Hindlimb muscle (tissue), 1 donor: ENCODE measurements at places on chromosomes 4 and X. TPM values are rescaled to one million over a fixed set of nuclear protein-coding genes. Genes with fewer than 3 reads are reported as not detected.

- DNase-seq, result no peak
Measured at GRCh38 chr4:73947239-73947985, 34.4 kb downstream of the PF4 start.

- DNase-seq, result no peak
Measured at GRCh38 chr4:171553961-171554360, 259.2 kb upstream of the GALNTL6 start.

DNA sequence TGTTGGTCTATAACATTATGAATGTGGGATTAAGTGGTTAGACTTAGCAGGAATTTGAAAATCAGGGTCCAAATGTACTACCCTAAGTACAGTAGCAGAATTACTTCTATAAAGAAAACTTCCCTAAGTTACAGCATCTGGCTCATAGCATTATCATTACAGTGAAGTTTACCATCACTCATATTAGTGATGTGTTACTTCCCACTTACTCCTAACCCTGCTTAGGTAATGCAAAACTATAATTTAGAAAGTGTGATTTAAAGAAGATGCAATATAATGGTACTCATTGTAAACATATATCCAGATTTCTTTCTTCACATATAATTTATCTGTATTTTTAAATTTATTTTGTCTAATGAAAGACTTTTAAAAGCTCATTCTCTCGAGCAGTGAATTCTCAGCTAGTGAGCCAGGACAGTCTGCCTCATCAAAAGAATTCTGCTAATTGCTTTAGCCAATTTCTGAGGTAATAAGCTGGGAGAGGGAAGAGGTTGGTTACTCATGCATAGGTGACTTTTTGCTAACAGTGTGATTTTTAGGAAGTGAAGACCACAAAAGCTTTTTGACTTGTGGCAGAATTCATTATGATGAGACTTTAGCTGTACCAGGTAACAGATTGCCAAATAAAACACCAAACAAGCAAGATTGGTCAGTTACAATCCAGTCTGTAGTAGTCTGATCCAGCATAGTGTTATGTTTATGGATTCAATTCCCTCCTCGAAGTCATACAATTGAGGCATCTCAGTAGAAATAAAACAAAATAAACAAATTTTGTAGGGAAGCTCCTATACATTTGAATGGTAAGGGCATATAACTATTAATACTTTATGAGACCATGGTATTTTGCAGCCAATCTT lies 21.0 kb downstream of the PLS3 start:
- no peak for DNase-seq

- no peak for DNase-seq
Measured at GRCh38 chrX:350534-351323, 32.1 kb upstream of the GTPBP6 start.

DNA sequence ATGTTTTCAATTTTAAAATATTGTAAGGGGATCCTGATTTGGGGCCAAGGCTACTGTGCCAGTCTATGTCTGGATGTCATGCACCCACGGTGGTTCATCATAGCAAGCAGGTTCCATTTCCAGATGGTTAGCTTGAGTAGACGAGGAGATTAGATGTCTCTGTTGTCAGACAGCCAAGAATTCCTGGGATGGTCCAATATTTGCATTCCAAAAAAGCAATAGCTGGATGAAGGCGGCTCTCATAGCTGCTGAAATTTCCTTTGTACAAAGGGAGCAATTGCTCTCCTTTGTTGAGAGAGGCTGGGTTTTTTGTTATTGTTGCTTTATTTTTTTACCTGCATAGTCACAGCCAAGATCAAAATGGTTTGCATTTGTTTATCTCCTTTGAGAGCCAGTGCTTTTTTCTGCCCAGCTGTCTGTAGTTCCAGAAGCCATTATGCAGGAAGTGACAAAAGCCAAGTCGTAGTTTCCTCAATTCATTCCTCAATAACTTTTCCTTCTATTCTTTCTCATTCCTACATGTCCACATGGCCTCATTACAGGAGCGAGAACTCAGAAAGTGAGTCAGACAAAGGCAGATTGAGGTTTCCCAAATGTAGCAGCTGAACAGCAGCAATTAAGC lies 107.9 kb downstream of the MMRN1 start:
- DNase-seq, result peak; percentile 2

DNA sequence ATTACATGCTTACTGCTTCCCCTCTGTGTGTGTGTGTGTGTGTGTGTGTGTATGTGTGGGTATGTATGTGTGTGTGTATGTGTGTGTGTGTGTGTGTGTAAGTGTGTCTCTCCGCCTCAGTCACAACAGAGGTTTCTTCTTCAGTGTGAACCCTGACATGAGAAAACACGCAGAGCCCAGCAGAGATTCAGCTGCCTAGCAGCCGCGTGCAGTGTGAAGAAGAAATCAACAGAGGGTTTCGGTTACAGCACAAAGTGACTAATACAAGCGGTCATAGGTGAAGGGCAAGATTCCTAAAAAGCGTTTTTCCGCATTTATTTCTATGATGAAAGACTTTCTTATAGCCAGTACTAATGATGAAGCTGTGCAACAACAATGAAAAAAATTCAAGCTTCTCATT lies 55.3 kb upstream of the ZFP42 start:
- DNase-seq, result no peak

DNA sequence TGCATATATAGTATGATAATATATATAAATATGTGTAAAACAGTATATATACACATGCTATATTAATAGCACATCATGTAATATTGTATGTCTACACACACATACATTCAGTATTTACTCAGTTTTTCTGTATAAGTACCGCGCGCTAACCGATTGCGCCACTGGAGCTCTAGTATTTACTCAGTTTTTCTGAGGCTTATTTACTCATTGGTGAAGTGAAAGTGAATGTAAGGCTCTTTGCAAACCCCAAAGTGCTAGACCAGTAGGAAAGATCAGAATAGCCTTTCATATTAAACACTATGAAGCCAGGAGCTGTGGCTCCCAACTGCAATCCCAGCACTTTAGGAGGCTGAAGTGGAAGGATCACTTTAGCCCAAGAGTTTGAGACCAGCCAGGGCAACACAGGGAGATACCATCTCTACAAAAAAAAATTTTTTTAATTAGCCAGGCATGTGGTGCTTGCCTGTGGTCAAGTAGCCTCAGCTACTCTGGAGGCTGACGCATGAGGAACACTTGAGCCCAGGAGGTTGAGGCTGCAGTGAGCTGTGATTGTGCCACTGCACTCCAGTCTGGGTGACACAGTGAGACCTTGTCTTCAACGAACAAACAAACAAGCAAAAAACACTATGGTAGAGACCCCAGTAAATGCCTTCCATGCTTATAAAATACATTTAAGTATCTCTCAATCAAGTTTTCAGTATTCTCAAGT lies 125.8 kb downstream of the KIT start:
- no peak for DNase-seq

GRCh38 chr4:55758570-55758969 lies 61.0 kb upstream of the EXOC1L start:
- DNase-seq, result no peak

GRCh38 chr4:140754918-140755773 lies 1.0 kb downstream of the TBC1D9 start:
- no peak for DNase-seq

DNA sequence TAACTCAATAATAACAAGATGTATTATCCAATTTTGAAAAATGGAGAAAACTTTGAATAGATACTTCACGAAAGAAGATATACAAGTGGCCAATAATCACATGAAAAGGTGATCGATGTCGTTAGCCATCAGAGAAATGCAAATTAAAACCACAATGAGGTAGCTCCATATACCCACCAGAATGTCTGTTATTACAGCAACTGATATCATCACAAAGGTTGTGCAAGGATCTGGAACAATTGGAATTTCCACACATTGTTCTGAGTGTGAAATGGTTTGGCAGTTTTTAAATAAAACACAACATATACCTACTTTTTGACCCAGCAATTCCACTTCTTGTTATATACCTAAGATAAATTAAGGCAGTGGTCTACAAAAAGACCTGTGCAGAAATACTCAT lies 71.7 kb downstream of the IRS4 start:
- no peak for DNase-seq

- no peak for DNase-seq
Measured at GRCh38 chrX:46624090-46624786, 50.7 kb downstream of the CHST7 start.

GRCh38 chrX:68989865-68990606 lies 161.2 kb downstream of the EFNB1 start:
- no peak for DNase-seq

- DNase-seq, result no peak
Measured at GRCh38 chr4:26867914-26868684, 7.5 kb downstream of the STIM2 start.

GRCh38 chrX:23861215-23861896 lies 46.4 kb downstream of the APOO start:
- DNase-seq, result no peak

- DNase-seq, result no peak
Measured at GRCh38 chrX:145178268-145178667, 69.0 kb upstream of the SPANXN1 start.

DNA sequence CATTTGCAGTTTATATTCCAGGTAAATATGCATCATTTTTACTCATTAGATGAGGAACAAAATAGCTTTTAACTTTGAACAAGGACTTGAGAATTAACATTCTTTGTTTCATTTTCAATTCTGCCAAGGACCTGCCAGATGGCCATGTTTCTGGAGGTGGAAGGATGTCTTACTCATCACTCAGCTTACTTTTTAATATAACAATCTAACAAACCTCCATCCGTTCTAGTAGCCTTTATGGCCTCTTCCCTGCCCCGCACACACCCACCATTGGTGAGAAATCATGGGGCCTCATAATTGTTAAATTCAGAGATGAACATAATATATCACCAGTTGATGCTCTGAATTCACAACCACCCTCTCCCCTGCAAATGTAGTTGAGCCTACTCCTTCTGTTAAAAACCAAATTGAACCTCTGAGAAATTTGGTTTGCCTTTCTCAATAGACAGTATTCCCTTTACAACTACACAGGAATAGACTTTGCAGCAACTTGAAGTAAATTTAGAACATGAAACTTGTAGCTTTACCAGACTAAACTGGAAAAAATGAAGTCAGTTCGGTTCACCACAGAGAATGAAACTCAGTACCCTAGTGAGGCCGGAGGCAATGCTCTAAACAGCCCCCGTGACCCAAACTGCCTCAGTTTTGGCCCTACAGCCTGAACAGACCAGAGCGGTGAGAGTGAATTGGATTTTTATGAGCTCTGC lies 50.1 kb upstream of the ACSL4 start:
- no peak for DNase-seq

DNA sequence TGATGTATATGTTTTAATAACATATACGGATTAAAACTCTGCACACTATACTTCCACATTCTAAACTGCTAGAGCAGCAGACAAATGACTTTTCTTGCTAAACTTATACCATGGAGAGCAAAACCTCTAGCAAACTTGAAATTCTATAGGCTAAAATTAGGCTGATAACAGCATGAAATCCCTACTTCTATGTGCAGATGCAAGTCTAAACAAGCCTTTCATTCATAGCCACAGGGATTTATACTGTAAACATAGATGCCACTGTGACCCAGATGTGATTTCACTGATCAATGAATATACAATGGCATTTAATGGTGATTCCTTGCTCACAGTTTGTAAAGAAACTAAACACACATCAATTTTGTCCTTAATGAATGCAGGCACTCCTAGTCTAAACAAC lies 151.0 kb downstream of the ANTXR2 start:
- DNase-seq, result no peak

GRCh38 chr4:150181536-150181935 lies 103.3 kb downstream of the DCLK2 start:
- DNase-seq, result peak; percentile 40

DNA sequence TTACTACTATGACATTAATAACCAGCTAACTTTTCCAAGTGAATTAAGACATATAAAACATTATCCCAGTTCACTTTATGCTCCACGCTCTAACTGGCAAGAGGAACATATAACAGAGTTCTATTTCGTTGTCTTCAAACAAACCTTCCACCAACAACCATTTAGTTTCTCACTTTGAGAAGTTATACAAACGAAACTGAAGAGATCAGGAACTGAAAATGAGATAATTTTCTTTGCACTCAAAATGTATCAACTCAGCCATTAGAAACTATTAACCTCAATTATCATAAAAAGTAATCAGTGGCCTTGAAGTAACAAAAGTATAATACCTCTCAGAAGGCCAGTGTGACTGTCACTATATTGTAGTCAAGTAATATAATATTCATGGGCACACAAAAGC lies 70.1 kb downstream of the CHM start:
- no peak for DNase-seq

GRCh38 chr4:133483600-133484246 lies 334.6 kb downstream of the PCDH10 start:
- DNase-seq, result no peak

DNA sequence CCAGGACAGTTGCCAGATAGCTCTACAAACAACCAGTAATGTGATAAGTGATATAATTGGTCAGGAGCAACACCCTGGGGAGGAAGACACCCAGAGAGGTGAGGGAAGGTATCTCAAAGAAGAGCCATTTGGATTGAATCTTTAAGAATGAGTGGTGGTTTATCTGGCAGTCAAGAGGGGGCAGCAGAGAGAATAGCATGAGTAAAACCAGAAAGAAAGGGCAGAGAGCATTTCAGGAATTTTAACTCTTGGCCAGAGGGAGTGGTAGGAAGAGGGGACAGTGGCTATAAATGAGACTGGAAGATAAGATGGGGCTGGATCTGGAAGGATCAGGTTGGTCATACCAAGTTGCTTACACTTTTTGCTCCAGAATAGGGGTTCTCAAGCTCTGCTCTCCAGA lies 5.9 kb upstream of the SEPTIN6 start:
- no peak for DNase-seq

DNA sequence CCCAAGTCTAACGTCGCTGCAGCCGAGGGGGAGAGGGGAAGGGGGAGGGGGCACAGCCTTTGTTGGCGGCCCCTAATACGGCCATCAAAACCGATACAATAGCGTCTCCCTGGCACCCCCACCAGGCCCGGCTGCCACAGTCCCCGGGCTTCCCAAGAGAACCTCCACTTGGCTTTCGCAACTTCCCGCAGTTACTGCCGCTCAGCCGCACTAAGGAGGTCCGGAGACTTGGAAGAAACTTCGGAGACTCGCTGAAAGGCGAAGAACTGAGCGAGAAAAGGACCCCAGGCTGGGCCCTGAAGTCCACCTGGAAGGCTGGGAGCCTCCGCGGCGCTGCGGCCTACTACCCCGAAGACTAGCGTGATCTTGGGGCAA lies 2.8 kb downstream of the NKX6-1 start:
- no peak for DNase-seq

The FATE1 gene
- polyA plus RNA-seq, result 3.9 TPM

The ADH1C gene
- 7.0 TPM for polyA plus RNA-seq

The DCAF12L1 gene
- 1.3 TPM for polyA plus RNA-seq

The GATA1 gene
- polyA plus RNA-seq, result 0.72 TPM

The SLC7A11 gene
- 0.46 TPM for polyA plus RNA-seq

The LRP2BP gene
- polyA plus RNA-seq, result 4.7 TPM

The LPAR4 gene
- 39.1 TPM for polyA plus RNA-seq

The WDR17 gene
- 0.72 TPM for polyA plus RNA-seq

The SPANXA2 gene
- polyA plus RNA-seq, result not detected

The ZNF630 gene
- 2.4 TPM for polyA plus RNA-seq

The DAPP1 gene
- 2.1 TPM for polyA plus RNA-seq

The FRG1 gene
- polyA plus RNA-seq, result 34.3 TPM

The COPS4 gene
- polyA plus RNA-seq, result 50.7 TPM

The F9 gene
- polyA plus RNA-seq, result not detected

The SORCS2 gene
- 6.9 TPM for polyA plus RNA-seq

The HTRA3 gene
- polyA plus RNA-seq, result 46.2 TPM

The ZAR1 gene
- not detected for polyA plus RNA-seq

The HELT gene
- not detected for polyA plus RNA-seq
